Hematopoietic multipotent progenitor cell treated with erythropoietin and hydrocortisone succinate and interleukin-3 and kit ligand, for 6 days (in vitro differentiated cells): ENCODE measurements at places on chromosomes 2 and 18.

DNA sequence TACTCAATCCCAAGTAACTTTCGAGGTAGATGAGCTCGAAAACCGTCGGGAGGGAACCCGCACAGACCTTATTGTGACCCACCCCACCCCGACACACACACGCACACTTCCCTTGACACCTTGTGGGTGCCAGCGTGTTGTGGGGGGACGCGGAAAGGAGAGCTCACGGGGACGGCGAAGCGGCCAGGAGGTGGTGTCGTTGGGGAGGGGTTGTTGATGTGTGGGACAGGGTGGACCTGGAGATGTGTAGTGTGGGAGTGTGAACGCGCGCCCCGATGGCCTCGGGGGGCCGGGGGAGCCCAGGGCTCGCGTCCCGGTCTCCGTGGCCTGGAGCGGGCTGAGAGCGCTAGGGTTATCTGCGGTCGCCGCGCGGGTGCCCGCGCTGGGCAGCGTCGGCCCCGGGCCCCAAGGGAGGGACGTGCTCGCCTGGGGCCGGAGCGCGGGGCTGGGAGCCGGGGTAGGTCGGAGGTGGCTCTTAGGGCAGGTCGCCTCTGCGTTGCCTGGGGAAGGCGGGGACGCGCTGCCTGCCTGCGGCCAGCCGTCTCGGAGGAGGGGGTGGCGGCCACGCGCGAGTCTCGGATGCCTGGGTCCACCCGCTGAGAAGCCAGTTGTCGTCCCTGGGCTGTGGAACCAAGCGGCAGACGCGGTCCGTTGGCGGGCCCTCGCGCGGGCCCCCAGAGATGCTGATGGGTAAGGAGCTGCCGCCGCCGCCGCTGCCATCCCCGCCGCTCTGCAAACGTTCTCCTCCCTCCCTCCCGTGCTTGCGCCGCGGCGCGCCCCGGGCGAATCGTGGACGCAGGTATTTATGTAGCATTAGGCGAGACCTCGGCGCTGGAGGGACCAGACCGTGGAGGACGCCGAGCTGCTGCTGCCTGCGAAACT lies 1.6 kb downstream of the KLHL29 start:
- DNase-seq = no peak

- DNase-seq = peak; percentile 9
Measured at GRCh38 chr2:191318037-191318728, 73.0 kb downstream of the MYO1B start.

- DNase-seq = no peak
Measured at GRCh38 chr18:45287531-45287930, 327.7 kb upstream of the SLC14A2 start.

GRCh38 chr2:234355021-234355720 lies 141.7 kb downstream of the ARL4C start:
- no peak for DNase-seq

GRCh38 chr2:1864301-1864980 lies 120.1 kb upstream of the PXDN start:
- no peak for DNase-seq

- DNase-seq = no peak
Measured at GRCh38 chr2:229900012-229900411, 21.8 kb downstream of the TRIP12 start.

GRCh38 chr2:204744506-204744905 lies 199.2 kb downstream of the PARD3B start:
- DNase-seq = no peak

DNA sequence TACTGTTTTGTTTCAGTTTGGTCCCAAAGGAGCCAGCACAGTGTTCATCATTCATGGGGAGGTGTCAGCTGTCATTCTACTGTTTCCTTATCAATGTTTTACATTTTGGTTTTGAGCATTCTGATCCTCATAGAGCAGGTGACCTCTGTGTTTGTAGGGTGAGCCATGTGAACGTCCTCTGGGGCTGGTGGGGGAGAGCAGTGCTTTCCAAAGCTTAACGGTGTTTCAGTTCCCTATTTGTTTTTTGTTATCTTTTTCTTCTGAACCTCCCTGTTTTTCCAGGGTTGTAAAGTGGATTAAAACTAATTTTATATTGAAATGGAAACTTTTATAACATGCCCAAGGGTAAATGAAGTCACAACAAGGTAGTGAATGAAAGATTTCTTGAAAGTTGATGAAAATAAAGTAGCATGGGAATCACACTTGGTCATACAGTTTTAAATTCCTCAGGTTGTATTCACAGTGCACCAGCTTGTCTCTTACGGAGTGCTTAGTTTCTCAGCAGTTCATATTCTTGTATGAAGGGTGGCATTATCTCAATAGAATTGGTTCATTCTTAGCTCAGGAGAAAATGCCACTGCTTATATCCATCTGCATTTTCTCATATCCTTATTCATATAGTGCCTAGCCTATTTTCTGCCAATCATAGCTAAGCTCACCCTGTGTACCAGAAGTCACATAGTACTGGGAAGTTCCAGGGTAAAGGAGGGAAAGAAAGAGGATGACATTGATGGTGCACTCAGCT lies 54.5 kb downstream of the MAP4K4 start:
- no peak for DNase-seq

GRCh38 chr2:237222178-237222577 lies 136.5 kb downstream of the COPS8 start:
- DNase-seq = no peak

- peak; percentile 10 for DNase-seq
Measured at GRCh38 chr2:152336119-152336853, 1.3 kb downstream of the FMNL2 start.

DNA sequence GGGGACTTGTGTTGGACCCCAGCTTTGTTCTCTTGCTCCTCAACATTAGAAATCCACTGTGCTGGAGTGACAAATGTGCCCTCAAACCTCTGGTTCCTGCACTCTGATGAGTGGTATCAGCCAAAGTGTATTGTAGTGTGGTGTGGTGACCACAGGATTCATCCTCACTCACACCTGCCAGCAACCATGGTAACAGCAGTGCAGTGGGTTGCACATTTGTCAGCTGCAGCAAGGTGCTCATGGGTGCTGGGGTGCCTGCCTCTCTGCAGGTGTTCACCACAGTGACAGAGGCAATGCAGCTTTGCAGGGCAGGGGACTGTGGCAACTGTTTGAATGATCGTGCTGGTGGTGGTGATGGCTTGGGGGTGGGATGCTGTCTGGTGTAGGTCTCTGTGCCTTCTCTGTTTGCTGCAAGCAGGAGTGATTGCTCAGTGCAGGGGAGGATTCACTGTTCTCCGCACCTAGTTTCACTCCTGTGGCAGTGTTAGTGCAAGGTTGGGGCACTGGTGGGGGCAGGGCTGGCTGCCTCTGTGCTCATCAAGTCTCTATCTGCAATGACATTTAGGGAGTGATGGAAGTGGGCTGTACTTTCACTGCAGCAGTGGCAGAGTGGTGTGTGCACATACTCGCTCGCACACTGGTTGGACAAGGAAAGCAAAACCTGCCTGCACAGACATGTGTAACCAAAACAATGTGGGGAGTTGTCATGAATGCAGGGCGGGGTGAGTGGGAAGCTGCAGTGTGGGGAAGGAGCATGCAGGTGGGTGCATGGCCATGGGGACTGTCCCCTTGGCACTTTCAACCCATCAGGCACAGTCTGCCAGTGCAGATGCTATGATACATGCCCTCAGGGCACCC lies 301.1 kb downstream of the PIK3C3 start:
- DNase-seq = no peak
